Right atrium auricular region (tissue), 2 donors: ENCODE measurements at places on chromosomes 3 and 15. TPM values are rescaled to one million over a fixed set of nuclear protein-coding genes. Genes with fewer than 3 reads are reported as not detected.

STAC gene
- 0.33 TPM for total RNA-seq

DNA sequence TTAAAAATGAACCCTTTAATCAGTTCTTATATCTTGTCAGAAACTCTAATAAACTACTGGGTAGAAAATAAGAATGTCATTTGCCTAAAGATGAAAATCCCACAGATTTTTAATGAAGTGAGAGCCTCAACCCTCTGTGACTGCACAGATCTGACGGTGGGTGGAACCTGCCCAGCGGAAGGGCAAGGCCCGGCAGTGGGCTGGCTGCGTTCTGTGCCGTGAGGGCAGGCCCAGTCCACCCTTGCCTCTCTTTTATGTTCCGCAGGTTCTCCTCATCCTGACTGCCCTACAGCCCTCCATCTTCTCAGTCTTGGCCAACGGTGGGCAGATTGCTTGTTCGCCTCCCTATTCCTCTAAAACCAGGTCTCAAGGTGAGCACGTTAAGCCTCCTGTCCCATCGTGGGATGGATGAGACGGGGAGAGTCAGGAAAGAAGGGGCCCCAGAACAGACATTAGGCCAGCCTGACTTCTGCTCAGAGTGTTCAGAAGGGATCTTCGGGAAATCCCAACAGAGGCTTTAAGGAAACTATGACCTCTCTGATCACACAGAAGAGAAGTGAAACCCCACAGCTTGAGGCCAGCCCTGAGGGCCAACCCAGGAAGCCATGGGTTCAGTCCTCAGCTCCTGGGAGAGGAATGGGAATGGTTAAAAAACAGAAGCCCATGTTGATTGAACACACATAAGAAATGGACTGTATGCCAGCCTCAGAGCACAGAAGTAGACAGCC lies 16.0 kb downstream of the SLC51A start:
- no peak overlapping the region for H3K27ac ChIP-seq
- no peak overlapping the region for H3K4me3 ChIP-seq
- no peaks in the 10 kb centered on the region for H3K27me3 ChIP-seq
- DNase-seq, result no peak
- no peaks in the 10 kb centered on the region for H3K4me1 ChIP-seq

GRCh38 chr3:89113893-89114840 lies 6.7 kb downstream of the EPHA3 start:
- peak overlapping the region; percentile 56 for H3K4me3 ChIP-seq
- no peaks in the 10 kb centered on the region for H3K36me3 ChIP-seq
- peak; percentile 66 for DNase-seq
- no peaks in the 10 kb centered on the region for H3K27me3 ChIP-seq

DNA sequence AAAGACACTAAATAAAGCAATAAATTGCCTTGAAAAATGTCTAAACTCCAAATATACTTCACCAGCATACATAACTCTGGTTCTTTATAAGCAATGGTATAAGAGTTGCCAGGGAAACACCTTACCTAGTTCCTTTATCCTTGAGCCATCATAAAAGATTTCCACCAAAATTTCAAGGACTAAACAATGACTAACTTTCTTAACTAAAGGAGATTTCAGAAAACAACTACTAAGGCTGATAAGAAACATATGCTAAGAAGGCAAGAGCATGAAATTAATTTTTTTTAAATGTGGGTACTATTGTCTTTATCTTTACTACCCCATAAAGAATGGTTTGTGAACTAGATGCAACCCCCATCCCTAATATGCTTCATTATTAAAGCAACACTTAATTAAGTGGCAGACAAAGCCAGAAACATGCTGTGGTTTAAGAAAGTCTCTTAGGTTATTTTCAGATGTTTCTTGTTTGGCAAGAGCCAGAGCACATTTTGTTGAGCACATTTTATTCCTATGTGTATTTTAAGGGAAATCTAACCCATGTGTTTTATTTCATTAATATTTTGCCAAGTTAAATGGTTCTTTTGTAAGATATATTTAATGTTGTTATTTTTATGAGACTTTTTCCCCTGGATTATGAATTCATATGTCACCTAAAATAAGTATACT lies 17.4 kb upstream of the VEPH1 start:
- H3K4me1 ChIP-seq, result no peaks in the 10 kb centered on the region
- no peak for DNase-seq
- peak overlapping the region; percentile 58 for H3K27ac ChIP-seq
- H3K4me3 ChIP-seq, result no peak overlapping the region

DNA sequence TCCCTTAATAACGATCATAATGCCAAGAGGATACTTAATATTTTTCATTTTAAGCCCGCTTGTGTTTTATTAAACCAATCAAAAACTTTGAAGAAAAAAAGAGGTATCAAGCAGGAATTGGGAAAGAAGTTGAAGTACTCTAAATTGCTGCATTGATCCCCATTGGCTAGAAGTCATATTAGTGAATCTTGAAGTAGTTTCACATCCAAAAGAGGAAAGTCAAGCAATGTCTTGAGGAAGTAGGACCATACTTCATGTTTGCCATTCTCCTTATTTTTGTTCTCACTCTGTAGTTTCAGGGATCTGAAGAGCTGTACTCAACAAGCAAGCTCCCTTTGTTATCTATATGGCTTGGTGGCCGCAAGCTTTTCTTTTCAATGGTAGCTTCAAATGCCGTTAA lies 2.2 kb downstream of the SCAANT1 start:
- no peaks in the 10 kb centered on the region for H3K36me3 ChIP-seq
- no peak for DNase-seq
- H3K27ac ChIP-seq, result no peak overlapping the region
- peaks cover 36% of the 10 kb centered on the region for H3K4me1 ChIP-seq
- no peaks in the 10 kb centered on the region for H3K27me3 ChIP-seq
